Spinal cord (tissue), 10 donors: ENCODE measurements at places on chromosomes 2 and 18. TPM values are rescaled to one million over a fixed set of nuclear protein-coding genes. Genes with fewer than 3 reads are reported as not detected.

Gene AGXT
- total RNA-seq, result not detected

Gene SERPINB2
- 0.28 TPM for total RNA-seq

Gene CPLX4
- total RNA-seq, result 0.22 TPM

Gene CPO
- total RNA-seq, result 0.33 TPM

Gene CDK5R2
- 2.9 TPM for total RNA-seq

Gene INHBB
- 2.8 TPM for total RNA-seq

Gene ARHGAP15
- total RNA-seq, result 53.1 TPM

Gene GALR1
- total RNA-seq, result 3.2 TPM

Gene UGT1A3
- total RNA-seq, result not detected

Gene OR6B2
- not detected for total RNA-seq

Gene NAT8
- total RNA-seq, result not detected

- no peaks in the 10 kb centered on the region for H3K27me3 ChIP-seq
- DNase-seq, result no peak
- no peaks in the 10 kb centered on the region for H3K4me1 ChIP-seq
- no peak overlapping the region for H3K4me3 ChIP-seq
- no peak overlapping the region for H3K27ac ChIP-seq
Observed at GRCh38 chr2:207614824-207615223, 10.4 kb downstream of the METTL21A start.

- no peak for DNase-seq
- no peak overlapping the region for H3K27ac ChIP-seq
- no peak overlapping the region for H3K4me3 ChIP-seq
- no peaks in the 10 kb centered on the region for H3K27me3 ChIP-seq
Observed at GRCh38 chr2:217743966-217744761, 258.6 kb downstream of the TNS1 start.

- H3K36me3 ChIP-seq, result peaks cover 14% of the 10 kb centered on the region
- H3K4me1 ChIP-seq, result peaks cover 7% of the 10 kb centered on the region
- H3K27ac ChIP-seq, result no peak overlapping the region
- no peaks in the 10 kb centered on the region for H3K27me3 ChIP-seq
- H3K4me3 ChIP-seq, result no peak overlapping the region
Observed at GRCh38 chr2:69209482-69209881, 177.5 kb downstream of the GFPT1 start.

DNA sequence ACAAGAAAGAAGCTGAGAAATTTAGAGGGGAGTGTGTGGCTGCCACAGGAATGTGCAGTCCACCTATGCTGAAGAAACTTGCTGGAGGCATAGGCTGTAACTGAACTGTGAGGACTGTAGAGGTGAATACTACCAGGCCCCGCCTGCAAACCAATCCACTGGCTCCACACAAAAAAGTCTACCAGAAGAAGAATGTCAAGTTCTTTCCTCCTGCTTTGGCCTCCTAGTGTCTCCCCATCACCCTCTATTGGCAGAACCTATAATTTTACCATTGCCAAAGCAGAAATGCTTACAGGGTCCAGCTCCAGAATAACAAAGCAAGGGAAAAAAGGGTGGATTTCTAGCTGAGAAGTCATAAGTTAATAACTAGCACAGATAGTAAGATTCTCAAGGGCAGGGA, 5.9 kb upstream of the ATP5MC3 start:
- no peaks in the 10 kb centered on the region for H3K27me3 ChIP-seq
- H3K36me3 ChIP-seq, result no peaks in the 10 kb centered on the region
- no peaks in the 10 kb centered on the region for H3K4me1 ChIP-seq
- H3K27ac ChIP-seq, result no peak overlapping the region

DNA sequence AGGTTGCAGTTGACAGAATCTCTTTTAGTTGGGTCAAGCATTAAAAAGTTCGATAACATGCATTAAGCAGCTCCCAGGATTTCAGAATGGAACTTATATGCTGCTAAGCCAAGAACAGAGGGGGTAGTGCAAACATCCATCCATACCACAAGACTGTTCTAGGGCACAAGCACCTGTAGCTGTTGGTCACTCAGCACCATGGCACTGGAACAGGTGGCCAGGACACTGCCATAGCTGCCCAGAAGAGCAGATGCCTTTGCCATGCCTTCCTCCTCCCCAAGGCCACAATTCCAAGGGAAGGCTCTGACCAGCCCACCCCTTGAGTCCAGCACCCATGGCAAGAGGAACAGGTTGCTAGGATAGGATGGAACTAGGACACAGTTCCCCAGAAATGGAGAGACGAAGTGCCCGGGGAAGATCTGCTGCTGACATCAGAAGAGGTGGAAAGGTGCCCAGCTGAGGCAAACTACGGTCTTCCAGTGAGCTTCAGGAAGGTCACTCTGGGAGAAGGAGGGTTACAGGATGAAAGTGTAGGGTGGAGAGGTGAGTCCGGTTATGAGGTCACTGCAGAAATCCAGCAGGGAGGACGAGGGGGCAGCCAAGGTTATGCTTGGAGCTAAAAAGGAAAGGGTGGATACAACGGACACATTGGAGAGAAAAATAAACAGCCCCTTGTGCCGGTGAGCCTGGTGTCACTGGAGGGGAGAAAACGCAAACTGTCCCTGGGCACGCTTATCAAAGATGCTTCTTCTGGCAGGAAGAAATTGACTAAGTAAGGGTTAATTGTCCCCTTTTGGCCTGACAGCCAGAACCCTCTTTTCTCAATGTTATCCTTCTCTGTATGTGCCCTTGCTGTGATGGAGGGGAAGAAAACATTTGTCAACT, 41.9 kb downstream of the C1QL2 start:
- no peak overlapping the region for H3K27ac ChIP-seq
- no peak overlapping the region for H3K4me3 ChIP-seq
- no peaks in the 10 kb centered on the region for H3K36me3 ChIP-seq
- H3K27me3 ChIP-seq, result peaks cover 6% of the 10 kb centered on the region
- no peaks in the 10 kb centered on the region for H3K4me1 ChIP-seq
- DNase-seq, result no peak

- H3K27ac ChIP-seq, result no peak overlapping the region
- H3K36me3 ChIP-seq, result no peaks in the 10 kb centered on the region
- H3K4me1 ChIP-seq, result peaks cover 3% of the 10 kb centered on the region
- no peaks in the 10 kb centered on the region for H3K27me3 ChIP-seq
- DNase-seq, result no peak
- no peak overlapping the region for H3K4me3 ChIP-seq
Observed at GRCh38 chr18:7576685-7577084, 9.6 kb downstream of the PTPRM start.

DNA sequence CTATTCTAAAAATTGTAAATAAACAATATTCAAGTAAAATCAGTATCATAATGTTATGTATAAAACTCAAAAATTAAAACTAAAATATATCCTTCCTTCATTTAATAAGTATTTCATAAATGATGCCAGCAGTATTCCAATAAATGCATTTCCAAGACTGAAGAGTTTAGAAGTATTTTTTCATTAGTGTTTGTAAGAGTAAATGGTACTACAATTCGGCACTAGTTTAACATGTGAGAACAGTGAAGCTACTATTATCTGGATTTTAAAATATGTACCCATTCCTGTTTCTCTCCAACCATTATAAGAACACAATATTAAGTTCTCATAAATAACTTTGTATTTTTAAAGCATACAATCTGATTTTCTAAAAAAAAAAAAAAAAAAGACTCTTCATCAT, 3.3 kb downstream of the BAZ2B start:
- H3K27ac ChIP-seq, result peak overlapping the region; percentile 99
- H3K4me1 ChIP-seq, result no peaks in the 10 kb centered on the region
- no peaks in the 10 kb centered on the region for H3K36me3 ChIP-seq
- H3K27me3 ChIP-seq, result no peaks in the 10 kb centered on the region
- no peak for DNase-seq

GRCh38 chr2:220277445-220277975, 650.1 kb downstream of the SLC4A3 start:
- DNase-seq, result peak; percentile 42
- H3K36me3 ChIP-seq, result no peaks in the 10 kb centered on the region
- no peaks in the 10 kb centered on the region for H3K4me1 ChIP-seq

- H3K4me3 ChIP-seq, result peak overlapping the region; percentile 66
- peak overlapping the region; percentile 78 for H3K27ac ChIP-seq
- H3K36me3 ChIP-seq, result no peaks in the 10 kb centered on the region
- peak; percentile 88 for DNase-seq
- H3K27me3 ChIP-seq, result peaks cover 4% of the 10 kb centered on the region
- H3K4me1 ChIP-seq, result peaks cover 14% of the 10 kb centered on the region
Observed at GRCh38 chr2:229713371-229714079, 830 bp downstream of the DNER start.

GRCh38 chr2:84492571-84492970, 23.7 kb upstream of the DNAH6 start:
- no peaks in the 10 kb centered on the region for H3K36me3 ChIP-seq
- H3K4me1 ChIP-seq, result no peaks in the 10 kb centered on the region
- H3K4me3 ChIP-seq, result no peak overlapping the region
- H3K27ac ChIP-seq, result no peak overlapping the region
- H3K27me3 ChIP-seq, result no peaks in the 10 kb centered on the region

- no peaks in the 10 kb centered on the region for H3K36me3 ChIP-seq
- H3K4me1 ChIP-seq, result no peaks in the 10 kb centered on the region
- DNase-seq, result peak; percentile 36
Observed at GRCh38 chr2:13009027-13009642, 292.4 kb downstream of the TRIB2 start.

DNA sequence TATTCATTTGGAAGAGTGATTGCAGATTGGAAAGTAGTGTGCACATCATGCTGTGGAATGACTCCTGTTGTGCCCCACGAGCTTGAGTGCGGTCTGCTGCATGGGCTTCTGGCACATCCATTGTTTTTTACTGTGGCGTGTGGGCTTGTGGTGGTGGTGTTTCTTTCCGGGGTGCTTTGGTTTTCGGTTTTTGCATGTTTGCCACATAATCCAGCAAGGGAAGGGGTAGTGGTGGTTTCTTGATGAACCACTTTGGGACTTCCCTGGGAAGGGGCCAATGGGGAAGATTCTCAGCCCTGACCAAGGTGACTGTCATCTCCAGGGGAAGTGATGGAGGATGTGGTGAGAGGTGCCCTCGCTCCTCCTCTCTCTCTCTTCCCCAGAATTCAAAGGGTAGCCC, 57.0 kb downstream of the COA5 start:
- H3K36me3 ChIP-seq, result peaks cover 84% of the 10 kb centered on the region
- no peak for DNase-seq
- H3K4me1 ChIP-seq, result no peaks in the 10 kb centered on the region
- no peaks in the 10 kb centered on the region for H3K27me3 ChIP-seq

- DNase-seq, result no peak
- H3K4me3 ChIP-seq, result no peak overlapping the region
- no peak overlapping the region for H3K27ac ChIP-seq
- peaks cover 56% of the 10 kb centered on the region for H3K36me3 ChIP-seq
- H3K4me1 ChIP-seq, result peaks cover 40% of the 10 kb centered on the region
- H3K27me3 ChIP-seq, result no peaks in the 10 kb centered on the region
Observed at GRCh38 chr2:235048549-235048948, 96.7 kb downstream of the SH3BP4 start.

GRCh38 chr2:46118656-46119371, 178.4 kb upstream of the EPAS1 start:
- no peaks in the 10 kb centered on the region for H3K27me3 ChIP-seq
- no peak for DNase-seq
- H3K36me3 ChIP-seq, result no peaks in the 10 kb centered on the region
